ENCODE measurements at places on chromosomes 4 and X.

DNA sequence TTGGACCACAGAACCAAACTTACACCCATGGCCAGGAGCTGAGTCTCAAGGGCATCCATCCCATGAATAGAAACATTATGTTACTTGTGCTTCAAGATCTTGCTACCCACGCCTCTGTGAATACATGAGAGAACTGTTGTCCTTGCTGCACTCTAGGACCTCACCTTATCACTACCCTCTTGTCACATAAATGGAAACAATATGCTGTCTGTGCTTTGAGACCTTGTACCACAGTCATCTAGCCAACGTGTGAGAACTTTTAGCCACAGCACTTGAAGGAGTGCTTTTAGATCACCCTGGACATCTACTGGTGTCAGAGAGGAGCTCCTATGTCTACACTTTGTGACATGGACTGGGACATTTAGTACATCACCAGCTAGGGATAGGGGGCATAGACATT, 30.7 kb upstream of the HUWE1 start:
- DNase-seq: no peak

GRCh38 chr4:174429701-174430410, 92.4 kb downstream of the HPGD start:
- DNase-seq: no peak

- DNase-seq: peak; percentile 87
Measured at GRCh38 chrX:66638591-66639500, at the start of gene EDA2R. EDA2R (minus strand) TSS chrX:66639078; CDS start chrX:66616020, 23,058 bp downstream.

DNA sequence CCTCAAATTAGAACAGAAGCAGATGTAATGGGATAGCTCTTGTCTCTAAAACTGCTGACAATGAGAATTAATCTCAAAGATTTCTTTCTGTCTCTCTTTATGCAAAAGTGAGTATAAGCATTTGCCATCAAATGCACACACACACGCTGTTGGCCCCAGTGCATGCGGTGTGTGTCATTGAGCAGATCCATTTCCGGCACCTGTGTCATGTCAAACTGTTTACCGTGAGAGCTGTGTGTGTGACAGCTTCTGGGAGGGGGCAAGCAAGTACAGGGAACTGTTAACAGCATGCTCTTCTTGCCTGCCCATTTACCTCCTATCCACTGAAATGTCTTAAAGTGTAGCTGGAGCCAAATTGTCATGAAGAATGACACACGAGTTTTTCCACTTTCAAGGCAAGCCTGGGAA, 297.9 kb upstream of the FAT4 start:
- DNase-seq: no peak

DNA sequence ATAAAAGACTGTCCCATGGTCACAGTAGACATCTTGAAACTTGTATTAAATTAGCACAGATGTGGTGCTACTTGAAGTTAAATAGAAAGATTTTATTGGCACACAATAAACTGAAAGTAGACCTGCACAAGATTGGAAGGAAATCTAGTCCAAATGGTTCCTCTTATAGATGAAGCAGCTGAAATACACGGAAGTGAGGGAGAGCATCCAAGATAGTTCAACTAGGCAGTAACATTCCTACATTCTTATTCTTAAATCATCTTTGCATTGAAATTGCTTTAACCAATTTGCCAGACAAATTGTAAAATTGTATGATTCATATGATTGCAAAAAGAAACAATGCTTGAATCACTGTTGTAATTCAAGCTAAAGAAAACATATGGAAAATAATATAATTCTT, 87.6 kb upstream of the VCX3B start:
- peak; percentile 39 for DNase-seq

DNA sequence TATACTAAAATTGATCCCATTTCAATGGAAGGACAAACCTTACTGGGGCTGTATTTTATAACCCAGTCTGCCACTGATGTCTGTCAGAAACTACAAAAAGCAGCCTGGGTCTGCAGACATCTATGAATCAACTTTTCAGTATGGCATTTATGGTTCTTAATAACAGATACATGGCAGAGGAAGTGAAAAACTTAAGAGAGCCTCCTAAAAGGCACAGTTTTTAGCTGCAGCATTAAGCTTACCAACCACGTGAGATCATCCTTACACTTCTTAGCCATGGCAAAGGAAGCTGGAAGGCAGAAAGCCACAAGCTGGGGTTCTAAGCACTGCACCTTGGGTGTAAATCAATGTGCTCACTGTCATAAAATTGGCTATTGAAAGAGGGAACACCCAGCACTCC, 16.6 kb upstream of the UGT2B17 start:
- no peak for DNase-seq

DNA sequence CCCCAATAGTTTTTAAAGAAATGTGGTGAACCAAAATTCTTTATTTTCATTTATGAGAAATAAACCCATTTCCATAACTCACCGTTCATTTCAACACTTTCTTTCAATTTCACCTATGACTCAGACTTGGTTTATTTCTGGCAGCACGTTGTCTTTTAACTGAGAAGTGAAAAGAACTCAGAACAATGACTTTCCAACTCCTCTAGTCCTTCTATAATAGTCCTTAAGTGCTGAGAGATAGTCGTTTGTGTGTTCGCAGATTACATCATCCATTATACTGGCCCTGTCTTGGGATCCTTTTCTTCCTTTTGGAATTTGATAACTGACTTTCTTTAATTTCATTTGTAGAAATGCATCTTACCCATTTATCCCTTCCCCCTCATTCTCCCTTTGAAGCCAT, 113.6 kb downstream of the GLUD2 start:
- peak; percentile 82 for DNase-seq

- DNase-seq: peak; percentile 39
Measured at GRCh38 chrX:54180403-54180802, 2.7 kb downstream of the FAM120C start.

GRCh38 chrX:12994321-12994720, 19.4 kb downstream of the TMSB4X start:
- no peak for DNase-seq

- no peak for DNase-seq
Measured at GRCh38 chr4:13236485-13236884, 247.7 kb downstream of the RAB28 start.

GRCh38 chr4:76950052-76950955, 752 bp downstream of the SEPTIN11 start:
- no peak for DNase-seq

- no peak for DNase-seq
Measured at GRCh38 chrX:13522811-13523210, 46.6 kb upstream of the EGFL6 start.

GRCh38 chr4:82797405-82798111, 1.0 kb downstream of the SCD5 start:
- no peak for DNase-seq

GRCh38 chr4:174449944-174450785, 72.1 kb downstream of the HPGD start:
- peak; percentile 21 for DNase-seq

DNA sequence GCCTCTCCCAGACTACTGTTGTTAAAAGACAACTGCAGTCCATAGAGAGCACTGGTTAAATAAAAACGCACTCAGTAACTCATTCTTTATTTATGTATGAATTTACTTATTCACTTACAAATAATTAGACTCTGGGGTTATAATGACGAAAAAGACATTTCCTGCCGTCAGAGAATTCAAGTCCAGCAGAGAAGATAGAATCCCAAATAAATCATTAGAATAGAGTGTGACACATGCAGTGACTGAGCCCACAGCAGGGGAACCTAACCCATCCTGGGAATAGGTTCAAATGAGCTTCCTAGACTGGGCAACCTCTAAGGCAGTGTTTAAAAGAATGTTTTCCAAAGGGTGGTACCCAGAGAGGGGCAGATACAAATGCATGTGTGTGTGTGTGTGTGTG, 53.9 kb downstream of the FGFBP1 start:
- DNase-seq: no peak

DNA sequence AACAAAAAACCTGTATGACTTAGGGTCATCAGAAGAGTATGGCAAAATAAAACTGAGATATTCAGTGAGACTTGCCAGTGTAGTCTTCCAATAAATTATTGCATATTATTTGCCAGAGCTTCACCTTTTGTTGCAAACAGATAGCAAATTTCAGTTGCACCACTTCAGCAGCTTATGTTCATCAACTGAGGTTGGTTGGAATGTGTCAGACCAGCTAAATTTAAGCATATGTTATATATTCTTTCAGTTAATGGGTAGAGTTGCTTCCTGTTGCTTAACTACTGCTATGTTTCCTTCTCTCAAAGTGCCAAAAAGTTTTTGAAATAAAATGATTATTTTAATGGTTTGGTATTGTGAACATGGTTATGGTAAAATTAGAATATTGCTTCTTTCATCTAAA, 61.5 kb downstream of the GALNT7 start:
- no peak for DNase-seq

DNA sequence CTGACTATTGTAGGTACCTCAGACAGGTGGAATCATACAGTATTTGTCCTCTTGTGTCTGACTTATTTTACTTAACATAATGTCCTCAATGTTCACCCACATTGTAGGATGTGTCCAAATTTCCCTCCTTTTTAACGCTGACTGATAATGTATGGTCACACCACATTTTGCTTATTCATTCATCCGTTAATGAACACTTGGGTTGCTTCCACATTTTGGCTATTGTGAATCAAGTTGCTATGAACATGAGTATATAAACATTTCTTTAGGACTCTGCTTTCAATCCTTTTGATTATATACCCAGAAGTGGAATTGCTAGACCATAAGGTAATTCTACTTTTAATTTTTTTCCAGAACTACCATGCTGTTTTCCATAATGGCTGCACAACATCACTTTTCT, 87.0 kb upstream of the NDP start:
- no peak for DNase-seq
